ENCODE measurements at places on chromosomes 6 and 20.

- DNase-seq = no peak
These were observed 377.5 kb upstream of the IRAK1BP1 start for GRCh38 chr6:78489874-78490273.

GRCh38 chr20:14566505-14566904, 229.1 kb upstream of the FLRT3 start:
- DNase-seq = no peak

- no peak for DNase-seq
These were observed 218.5 kb downstream of the LY86 start for GRCh38 chr6:6806844-6807518.

GRCh38 chr20:58909585-58909984, 57.1 kb downstream of the GNAS start:
- DNase-seq = no peak

- no peak for DNase-seq
These were observed 7.0 kb upstream of the ZNFX1 start for GRCh38 chr20:49284818-49285217.

DNA sequence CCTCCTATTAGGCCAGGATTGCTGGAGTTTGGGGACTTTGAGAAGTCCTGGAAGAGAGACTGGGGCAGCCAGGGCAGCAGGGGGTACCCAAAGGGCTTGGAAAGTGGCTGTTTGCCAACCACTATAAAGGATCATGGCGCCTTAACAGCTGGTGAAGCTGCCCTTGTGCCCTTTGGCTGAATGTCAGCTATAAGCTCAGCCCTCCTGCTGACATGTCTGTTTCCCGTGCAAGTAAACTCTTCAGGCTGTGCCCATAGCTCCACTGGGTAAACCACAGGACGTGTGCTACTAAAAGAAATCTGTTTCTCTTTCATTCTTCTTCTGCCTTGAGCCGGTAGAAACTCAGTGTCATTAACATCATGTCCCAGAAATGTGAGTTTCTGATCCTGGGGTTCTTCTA, 97.3 kb downstream of the CAP2 start:
- no peak for DNase-seq

- no peak for DNase-seq
These were observed 25.7 kb downstream of the GSTA4 start for GRCh38 chr6:52969359-52969758.

DNA sequence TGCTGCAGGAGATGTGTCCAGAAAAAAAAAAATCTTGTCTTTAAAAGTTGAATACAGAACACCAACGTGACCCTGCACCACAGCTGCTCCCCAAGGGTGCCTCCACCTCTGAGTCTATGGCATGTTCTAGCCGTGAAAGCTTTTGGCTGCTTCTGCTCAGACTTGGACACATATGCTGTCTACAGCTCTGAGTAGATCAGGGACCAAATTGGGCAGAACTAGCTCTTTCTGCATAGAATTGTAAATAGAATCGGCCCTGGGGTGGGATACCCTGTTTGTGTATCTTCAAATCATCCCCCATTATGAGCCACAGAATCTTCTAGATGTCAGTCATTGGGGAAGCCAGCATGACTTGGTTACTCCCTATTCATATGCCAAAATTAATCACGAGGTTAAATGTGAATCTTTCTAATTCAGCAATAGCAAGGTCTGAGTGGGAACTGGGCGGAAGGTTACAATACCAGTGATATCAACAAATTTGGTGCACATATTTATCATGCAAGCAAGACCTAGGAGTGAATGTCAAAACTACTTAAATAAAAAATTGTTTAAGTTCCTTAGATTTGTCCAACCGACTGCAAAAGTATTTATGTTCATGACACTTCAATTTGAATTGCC, 302.8 kb downstream of the KIF16B start:
- no peak for DNase-seq

DNA sequence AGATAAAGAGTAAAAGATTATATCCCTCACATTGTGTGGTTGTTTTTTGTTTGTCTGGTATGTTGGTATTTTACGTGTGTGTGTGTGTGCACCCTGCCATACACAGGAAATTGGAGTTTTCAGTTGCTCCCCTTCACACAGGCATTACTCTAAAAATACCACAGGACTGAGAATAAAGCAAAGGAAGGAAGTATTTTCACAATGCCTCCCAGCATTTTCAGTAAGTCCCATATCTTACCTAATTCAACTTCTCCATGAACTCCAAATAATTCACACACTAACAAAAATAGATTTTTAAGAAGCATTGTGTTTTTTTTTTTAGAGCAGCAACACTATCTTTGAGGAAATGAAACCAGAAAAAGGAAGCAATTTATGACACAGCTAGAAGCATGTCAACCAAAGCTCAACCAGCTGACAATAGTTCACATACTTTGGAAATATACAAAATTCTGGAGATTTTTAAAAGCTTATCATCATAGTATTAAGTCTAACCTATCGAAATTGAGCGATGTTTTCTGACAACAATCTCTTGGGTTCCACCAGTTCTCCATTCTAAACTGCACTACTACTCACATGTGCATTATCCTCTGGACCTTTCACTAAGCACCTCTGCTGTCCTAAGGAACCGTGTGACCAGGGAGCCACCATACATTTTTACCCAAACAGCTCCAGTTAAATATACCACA, 2.1 kb downstream of the UBE2J1 start:
- DNase-seq = no peak

Data from stimulated activated CD8-positive, alpha-beta memory T cell treated with anti-CD3 and anti-CD28 coated beads, Interleukin-4, amount 100 ng/mL, for 4 hours (primary cell).